ENCODE measurements at places on chromosomes 7 and 10. TPM values are rescaled to one million over a fixed set of nuclear protein-coding genes. Genes with fewer than 3 reads are reported as not detected.

The CABCOCO1 gene
- total RNA-seq = 2.0 TPM

The STEAP1B gene
- 3.2 TPM for total RNA-seq

The NEURL1 gene
- 5.2 TPM for total RNA-seq

The HOXA11 gene
- total RNA-seq = 9.3 TPM

The FGL2 gene
- 222 TPM for total RNA-seq

The TMEM236 gene
- total RNA-seq = 1.2 TPM

The SLC25A28 gene
- 28.5 TPM for total RNA-seq

The FAM149B1 gene
- total RNA-seq = 48.5 TPM

The LANCL2 gene
- total RNA-seq = 13.2 TPM

The DKK1 gene
- 4.6 TPM for total RNA-seq

The SLC39A12 gene
- total RNA-seq = not detected

The SDK1 gene
- 15.1 TPM for total RNA-seq
